ENCODE measurements at places on chromosomes 4 and X.

DNA sequence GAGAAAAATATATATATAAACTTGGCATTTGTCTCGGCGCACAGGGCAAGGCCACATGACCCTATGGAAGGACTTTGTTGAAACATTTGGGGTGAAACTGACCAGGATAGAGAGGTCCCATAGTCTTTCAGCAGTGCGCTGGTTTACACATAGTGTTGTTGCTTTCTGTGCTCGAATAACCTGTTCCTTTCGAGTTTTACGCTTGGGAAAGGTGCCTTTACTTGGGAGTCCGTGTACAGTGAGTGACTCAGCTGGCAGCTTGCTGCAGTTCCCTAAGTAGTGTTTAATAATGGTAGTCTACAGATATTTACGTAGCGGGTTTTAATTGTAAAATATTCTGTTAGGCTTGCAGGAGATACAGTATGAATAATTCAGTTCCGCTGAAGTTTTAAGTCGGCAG, 578 bp downstream of the APOOL start:
- DNase-seq: peak; percentile 30

GRCh38 chrX:127324128-127324527, 504.6 kb downstream of the PRR32 start:
- DNase-seq: no peak

DNA sequence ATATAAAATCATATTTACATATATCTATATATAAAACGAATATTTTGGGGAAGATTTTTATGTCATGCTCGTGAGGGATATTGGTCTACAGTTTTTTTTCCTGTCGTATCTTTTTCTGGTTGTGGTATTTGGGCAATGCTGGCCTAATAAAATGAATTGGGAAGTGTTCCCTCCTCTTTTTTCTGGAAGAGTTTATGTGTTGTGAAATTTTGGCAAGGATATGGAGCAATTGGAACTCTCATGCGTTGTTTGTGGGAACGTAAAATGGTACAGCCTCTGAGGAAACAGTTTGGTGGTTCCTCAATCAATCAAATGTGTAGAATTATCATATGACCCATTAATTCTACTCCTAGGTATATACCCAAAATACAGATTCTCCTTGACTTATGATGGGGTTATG, 69.8 kb downstream of the ZNF182 start:
- no peak for DNase-seq

- DNase-seq: peak; percentile 79
Observed at GRCh38 chrX:49919617-49920016, 2.8 kb upstream of the CLCN5 start.
